ENCODE measurements at places on chromosomes 11 and 22.

- no peak for DNase-seq
Observed at GRCh38 chr22:49824185-49824925, 3.3 kb downstream of the BRD1 start.

GRCh38 chr11:110908401-110909105 is 196.3 kb upstream of the ARHGAP20 start:
- no peak for DNase-seq

GRCh38 chr22:37453696-37454095 is 26.4 kb upstream of the ELFN2 start:
- DNase-seq, result no peak

DNA sequence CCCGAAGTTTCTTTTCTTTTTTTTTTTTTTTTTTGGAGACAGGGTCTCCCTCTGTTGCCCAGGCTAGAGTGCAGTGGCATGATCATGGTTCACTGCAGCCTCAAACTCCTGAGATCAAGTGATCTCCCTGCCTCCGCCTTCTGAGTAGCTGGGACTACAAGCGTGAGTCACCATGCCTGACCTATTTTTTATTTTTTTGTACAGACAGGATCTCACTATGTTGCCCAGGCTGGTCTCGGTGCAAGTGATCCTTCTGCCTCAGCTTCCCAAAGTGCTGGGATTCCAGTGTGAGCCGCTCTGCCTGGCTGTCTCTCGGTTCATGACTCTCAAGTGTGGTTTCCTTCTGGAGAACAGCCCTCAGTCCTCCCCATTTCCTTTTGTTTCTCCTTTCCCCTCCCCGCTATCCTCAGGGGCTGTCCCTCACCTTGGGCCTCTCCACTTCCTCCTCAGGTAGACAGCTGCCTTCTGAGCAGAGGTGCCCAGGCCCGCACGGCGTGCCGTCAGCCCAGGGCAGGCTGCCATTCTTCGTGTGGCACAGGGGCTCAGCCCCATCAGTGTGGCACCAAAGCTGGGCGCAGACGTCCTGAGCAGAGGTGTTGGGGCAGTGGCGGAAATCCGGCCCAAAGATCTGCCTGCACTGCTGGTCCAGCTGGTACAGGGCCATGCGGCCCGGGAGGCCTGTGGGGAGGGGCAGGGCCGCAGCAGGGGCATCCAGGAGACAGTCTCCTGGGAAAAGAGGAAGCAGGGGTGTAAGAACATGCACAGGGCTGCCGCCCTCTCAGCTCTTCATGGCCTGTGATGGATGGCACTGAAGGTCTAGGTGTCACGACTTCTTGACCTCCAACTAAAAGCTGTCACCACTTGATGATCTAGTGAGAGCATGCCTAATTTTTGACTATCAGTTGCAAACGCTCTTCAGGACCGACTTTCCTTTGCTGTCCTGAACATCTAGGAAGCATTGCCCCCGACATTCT is 14.0 kb downstream of the ADAMTS8 start:
- no peak for DNase-seq

DNA sequence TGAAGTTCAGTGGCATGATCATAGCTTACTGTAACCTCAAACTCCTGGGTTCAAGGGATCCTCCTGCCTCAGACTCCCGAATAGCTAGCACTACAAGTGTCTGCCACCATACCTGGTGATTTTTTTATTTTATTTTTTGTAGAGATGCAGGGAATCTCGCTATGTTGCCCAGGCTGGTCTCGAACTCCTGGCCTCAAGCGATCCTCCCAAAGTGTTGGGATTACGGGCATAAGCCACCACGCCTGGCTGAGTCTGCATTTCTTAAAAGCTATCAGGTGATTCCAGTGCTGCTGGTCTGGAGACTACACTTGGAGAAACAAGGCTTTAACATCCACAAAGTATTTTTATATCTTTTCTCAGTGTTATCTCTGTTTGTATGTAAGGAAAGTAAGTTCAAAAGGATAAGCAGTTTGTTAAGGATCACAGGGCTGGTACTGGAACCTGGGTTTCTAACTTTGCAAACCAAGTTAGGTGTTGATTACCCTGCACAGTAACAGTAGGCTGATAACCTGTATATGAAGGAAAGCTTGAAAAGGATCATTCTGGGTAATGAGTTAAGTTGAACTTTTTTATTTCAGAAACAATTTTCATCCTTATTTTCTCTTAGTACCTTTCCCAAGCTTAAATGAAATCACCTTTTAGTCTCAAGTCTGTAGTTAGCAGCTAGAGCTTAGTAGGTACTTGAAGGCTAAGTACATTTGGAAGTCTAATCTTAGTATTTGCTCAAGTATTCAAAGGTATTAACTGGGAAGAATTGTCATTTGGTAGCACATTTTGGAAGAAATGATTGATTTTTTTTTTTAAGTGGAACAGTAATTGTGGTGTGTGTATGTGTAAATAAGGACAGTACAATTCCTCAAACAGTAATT is 12.5 kb downstream of the ACER3 start:
- no peak for DNase-seq

DNA sequence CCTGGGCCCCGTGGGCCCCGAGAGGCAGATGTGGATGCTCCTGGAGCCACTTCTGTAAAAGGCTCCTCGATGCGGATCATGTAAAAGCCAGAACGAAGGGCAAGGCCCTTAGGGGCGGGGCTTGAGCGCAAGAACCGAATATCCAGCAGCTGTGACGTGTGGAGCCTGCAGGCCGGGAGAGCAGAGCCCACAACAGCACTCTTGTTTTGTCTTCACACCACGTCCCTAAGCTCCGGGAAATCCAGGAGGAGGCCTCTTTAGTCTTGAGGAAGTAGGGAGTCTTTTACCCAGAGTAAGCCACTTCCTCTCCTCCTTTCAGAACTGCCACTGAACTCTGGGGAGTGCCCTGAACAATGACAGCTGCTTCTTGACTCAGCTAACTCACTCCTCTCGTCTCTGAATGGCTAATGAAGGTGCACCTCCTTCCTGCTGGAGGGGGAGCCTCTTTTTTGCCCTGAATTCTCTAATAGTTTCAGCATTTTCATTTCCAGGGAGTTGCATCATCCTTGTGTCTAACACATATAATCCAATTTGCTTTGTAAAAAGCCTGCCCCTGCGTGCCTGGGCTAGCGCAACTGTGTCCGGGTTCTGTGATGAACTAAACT is 12.5 kb downstream of the L3MBTL2 start:
- peak; percentile 56 for DNase-seq

DNA sequence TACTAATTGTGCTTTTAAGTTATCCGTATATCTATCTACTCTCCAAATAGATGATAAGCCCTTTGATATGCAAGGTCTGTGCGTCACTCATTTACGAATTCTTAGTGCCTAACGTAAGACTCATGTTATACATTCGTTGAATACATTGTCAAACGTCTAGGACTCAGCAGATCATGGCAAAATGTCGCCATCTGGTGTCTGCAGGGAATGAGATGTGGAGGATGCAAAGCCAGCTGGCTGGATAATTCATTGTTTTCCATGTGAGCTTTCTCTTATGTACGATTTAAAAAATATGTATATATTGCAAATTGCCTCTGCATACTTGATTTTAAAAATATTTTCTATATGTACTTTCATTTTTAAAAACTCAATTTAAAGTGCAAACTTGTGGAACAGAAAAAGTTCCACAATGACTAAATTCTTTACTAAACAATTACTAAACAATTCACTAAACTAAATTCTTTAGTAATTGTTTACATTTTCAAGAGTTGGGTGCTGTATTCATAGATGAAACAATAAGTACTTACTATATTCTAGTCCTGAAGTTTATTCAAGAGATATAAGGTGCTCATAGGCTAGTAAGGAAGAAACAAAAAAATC is 33.8 kb downstream of the ZNF202 start:
- peak; percentile 70 for DNase-seq

DNA sequence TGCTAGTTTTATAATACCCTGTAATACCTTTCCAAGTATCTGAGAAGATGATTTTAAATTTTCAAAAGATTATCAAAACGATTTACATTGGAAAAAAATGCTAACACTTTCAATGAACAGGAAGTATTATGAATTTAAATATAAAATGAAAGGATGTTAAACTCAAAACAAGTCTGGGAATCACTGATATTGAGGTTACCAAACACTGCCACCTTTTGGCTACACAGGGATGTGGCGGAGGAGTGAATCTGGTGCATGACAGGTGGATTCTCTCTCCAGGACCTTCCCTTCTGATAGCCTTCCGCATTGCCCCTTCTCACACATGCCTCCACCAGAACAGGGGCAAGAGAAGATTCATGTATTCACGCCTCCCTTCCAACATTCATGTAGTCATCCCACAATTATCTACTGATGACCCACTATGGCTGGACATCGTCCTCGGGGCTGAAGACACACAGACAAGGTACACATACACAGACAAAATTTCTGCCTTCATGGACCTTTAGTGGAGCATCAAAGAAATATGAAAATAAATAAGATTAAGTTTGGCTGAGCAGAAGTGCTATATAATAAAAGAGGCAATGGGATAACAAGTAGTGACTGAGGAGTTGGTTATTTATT is 34.7 kb downstream of the ATG16L2 start:
- peak; percentile 57 for DNase-seq

GRCh38 chr11:64237484-64237951 is 3.1 kb downstream of the VEGFB start:
- no peak for DNase-seq

DNA sequence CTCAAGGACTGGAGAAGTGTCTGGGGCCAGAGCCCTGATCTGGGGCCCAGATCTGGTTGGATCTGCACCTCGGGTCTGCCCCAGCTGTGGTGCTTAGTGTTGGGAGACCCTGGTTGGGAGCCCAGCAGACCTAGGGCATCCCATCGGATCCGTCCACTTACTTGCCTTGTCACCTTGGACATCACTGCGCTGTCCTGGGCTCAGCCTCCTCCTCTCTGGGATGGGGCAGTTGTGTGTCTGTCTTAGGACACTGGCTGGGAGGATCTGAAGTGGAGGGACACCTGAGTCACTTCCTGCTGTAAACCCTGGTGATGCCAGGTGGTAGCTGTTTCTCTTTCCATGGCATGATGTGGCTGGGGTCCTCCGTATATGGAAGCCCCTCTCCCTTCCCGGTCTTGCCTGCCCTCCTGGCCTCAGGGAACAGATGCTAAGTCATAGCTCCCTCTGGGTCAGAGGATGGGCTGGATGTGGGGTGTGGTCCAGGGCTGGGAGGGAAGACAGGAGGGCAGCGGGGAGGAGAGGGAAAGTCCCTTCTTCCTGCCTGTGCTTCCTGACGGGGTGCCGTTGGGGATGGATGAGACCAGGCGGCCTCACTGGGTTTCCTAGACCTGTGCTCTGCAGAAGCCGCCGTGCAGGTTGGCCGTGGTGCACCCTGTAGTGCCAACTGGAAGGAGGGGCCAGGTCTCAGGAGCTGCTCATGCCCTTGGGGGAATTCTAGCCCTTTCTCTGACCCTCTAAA is 12.1 kb upstream of the OMP start:
- DNase-seq, result no peak

- DNase-seq, result no peak
Observed at GRCh38 chr22:29030618-29031226, 30.9 kb downstream of the C22orf31 start.

GRCh38 chr22:47310601-47311000 is 548.2 kb downstream of the TBC1D22A start:
- DNase-seq, result no peak

GRCh38 chr22:48186146-48186790 is 1423.8 kb downstream of the TBC1D22A start:
- DNase-seq, result no peak

All from activated CD4-positive, alpha-beta memory T cell treated with anti-CD3 and anti-CD28 coated beads for 36 hours (primary cell).